ENCODE measurements at places on chromosomes 7 and 10.

DNA sequence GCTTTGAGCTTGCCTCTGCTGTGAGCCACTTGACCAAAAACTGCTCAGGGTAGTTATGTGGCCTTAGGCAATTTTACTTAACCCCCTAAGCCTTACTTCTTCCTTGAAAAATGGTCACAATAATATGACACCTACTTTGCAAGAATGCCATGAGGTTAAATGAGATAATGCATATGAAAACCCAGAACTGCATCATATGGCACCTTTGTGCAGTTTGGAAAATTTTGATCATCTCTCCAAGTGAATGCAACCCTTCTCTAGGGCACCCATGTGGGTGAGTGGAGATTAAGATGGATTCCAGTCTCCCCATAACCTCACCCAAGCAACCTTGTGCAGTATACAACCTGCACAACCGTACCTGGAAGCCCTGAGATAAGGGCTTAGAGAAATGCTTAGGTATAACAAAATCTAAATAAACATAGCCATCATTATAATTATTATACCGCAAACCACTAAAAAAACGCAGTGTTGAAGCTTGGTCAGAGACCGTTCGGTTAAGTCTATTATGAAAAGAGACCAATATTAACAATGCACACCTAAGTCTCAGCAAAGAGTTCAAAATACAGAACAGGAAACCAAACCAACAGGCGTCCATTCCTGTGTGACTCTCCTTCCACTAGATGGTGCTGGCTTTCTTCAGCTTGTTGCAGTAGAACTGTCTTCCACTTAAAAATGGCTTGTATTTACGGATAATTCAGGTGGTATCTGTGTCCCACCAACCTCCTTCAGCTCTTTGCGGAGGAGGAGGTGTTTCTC is 21.0 kb upstream of the ASB15 start:
- DNase-seq: peak; percentile 14

DNA sequence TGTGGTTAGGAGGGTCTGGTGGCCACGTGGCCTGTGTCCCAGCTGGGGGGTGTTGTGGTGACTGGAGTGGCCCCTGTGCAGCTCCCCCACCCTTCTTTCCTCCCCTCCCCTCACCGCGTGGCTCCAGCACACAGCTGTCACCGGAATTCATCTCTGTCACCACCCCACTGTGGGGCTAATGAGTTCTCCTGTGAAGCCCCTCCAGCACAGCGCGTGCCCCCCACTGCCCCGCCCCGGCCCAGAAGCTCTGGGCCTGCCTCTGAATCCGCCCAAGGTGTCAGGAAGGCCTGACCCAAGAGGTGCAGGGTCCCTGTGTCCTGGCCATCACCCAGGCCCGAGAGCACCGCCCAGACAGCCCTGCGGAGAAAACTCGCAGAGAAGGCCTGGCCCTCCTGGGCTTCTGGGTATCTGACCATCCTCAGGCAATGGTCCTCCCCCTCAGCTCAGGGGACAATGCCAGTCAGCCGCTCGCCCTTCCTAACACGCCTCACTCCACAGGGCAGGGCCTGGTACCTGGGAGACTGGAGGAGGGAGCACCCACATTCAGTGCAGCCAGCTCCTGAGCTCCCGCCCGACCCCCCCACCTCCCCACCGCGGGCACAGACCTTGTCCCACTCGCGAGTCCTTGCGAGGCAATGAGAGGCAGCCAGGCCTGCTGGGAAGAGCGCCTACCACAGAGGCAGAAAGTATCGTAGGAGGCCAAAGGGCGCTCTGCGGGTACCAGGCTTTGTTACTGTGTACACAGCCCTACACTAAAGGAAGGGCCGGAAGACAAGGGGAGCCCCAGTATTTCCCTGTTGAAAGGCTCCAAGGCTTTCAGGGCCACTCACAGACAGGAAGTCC is 38.2 kb downstream of the GBX1 start:
- no peak for DNase-seq

DNA sequence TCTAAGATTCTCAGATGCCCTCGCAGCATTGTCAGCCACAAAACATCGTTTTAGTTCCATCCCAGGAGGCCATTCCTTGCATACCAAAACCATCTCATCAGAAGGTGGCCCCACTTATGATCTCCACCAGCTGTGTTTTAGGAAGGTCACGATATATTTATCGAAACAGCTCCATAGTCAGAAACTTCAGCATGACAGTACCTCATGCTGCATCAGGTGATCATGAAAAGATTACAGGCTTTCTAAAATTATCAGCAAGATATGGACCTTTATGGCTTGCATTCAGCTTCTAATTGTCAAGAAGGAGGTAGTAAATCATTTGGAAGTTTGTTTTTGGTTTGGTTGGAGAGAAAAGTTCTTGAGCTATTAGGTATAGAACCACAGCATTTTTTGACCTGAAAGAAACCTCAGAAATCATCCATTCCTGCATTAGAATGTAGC is 20.0 kb downstream of the JAZF1 start:
- peak; percentile 87 for DNase-seq

DNA sequence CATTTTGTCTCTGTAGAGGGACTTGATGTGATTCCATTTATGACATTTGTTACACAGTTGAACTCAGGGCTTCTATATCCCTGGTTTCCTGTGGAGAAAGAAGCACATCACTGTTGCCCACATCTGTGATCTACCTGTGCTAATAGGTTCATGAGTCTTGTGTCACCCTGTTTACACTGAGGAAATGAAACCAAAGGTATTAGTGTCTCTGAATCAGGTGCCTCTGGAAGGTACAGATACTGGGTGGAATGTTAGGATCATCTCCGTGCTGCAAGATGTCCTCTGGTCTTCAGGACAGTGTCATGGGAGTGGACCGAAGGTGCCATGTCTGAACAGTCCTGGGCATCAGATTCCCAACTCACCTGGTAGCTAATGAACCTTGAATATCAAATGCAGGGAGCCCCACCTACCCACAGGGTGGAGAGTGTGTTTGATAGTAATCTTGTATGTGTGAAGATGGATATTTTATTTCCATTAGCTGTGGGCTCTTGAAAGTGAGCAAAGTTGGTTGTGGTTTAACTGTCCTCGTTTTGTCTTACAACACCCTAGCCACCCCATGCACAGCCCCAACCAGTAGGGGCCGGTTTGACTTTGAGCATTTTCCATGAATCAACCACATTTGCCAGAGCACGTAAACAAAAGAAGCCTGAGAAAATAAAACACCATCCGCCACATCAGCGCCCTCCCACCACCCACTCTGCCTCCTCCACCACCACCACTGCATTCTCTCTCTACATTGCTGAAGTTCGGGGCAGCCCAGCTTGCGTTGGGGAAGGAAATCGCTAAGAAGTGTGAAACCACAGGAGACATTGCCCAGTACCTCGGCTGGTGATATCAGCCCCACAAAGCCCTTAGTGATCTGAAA is 40.7 kb downstream of the TARP start:
- DNase-seq: peak; percentile 27

GRCh38 chr10:102120142-102120990 is at the start of gene LDB1:
LDB1 (minus strand) TSS chr10:102120368; CDS start chr10:102120110, 258 bp downstream.
- peak; percentile 88 for DNase-seq

GRCh38 chr10:76649723-76650127 is 987.9 kb downstream of the KCNMA1 start:
- peak; percentile 80 for DNase-seq

DNA sequence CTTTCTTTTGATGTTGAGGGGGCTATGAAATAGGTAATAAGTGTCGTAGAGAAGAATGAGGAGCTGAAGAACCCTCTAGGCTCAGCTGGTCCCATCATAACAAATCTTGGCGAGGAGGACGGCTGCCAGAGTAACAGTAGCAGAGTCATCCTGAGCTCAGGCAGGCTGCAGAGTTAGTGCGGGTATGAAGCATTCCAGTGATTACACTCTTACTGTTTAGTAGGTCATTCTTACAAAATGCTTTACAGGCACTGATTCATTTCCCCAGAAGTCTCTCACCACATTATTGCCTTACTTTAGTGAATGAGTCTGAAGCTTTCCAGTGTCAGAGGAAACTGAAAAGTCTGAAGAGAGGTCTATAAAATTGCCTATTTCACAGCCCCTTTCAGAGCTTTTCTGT is 43.9 kb upstream of the GPR158 start:
- peak; percentile 19 for DNase-seq

DNA sequence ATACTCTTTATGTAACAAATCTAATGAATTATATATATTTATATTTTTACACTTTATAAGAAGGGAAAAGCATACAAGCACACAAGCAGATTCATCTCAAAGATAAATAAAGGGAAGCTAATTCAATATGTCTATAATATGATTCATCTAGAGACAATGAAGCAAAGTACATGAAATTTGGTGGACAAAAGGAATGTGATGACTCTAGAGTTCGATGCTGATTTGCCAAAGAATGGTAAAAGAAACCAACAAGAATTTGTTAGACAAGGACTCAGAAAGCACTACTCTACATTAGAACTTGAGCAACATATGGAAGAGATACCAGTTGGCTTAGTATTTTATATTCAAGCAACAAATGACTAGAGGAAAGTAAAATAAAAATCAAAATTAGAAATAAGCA is 536.5 kb upstream of the TEX47 start:
- DNase-seq: peak; percentile 68

- no peak for DNase-seq
Measured at GRCh38 chr10:75809003-75809402, 377.6 kb downstream of the LRMDA start.

GRCh38 chr10:17974505-17974904 is 22.8 kb downstream of the SLC39A12 start:
- no peak for DNase-seq

DNA sequence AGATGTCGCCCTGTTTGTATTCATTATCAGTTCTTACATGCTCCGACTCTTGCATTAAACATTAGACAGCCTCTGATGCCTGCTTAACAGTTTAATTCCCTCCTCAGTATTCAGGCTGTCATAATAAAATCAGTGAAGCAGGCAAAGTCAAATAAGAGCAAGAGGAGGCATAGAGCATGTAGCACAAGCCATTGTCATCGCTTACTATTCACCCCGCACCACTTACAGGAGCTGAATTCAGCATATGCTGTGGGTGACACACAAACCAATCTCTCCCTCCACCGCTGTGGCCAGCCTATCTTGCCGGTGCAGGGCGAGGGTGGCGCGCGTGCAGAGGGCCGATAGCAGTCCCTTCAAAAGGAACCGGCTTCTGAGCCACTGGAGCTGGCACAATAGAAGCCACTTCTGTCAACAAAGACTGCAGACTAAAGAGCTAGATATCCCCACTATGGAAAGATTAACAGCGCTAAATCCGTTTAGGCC is 433.2 kb upstream of the MGMT start:
- DNase-seq: no peak

DNA sequence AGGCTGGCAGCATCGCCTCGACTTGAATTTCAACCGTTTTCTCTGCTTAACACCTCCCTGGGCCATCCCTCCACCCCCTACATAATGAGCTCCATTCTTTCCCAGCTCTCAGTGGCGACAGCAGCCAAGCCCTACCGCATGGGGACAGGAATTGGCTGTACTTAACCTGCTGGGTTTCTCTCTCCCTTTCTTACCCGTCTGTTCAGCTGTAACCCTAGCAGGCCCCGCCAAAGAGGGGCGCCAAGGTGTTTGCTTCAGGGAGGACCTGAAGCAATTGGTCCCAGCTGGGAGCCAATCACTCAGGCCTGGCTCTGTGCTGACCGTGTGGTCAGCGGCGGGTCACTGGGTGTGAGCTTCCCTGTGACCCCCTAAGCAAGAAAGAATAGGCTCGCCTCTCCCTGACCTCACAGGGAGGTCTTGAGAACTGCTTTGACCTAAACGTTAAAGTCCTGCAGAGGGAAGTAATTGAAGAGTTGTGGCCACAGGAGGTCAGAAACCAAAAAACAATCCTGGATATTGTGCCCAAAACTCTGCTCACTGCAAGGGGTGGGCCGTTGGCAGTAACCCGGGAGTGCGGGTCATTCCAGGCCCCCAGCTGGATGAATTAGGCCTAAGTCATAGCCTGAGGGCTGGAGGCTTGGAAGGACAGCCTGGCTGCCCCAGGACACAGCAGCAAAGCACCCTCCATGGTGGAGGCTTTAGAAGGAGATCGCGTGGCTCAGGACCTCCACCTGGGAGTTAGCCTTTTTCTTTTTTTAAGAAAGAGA is 114.6 kb downstream of the ITIH5 start:
- DNase-seq: no peak

DNA sequence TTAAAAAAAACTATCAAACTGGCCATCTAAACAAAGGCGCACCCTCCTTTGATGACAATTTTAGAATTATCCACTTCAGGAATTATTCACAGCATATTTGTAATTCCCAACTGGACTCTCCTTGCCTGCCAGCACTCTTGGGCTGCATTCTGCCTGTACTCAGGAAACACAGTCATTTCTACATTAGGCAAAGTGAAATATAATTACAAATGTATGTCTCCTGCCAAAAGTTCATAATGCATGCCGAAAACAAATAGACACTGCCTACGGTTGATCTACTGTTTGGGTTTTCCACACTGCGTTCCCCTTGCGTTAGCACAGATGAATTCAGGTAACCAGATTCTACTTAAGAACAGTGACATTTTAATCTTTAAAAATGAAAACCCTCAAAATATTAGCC is 1.9 kb downstream of the HGF start:
- DNase-seq: peak; percentile 48

DNA sequence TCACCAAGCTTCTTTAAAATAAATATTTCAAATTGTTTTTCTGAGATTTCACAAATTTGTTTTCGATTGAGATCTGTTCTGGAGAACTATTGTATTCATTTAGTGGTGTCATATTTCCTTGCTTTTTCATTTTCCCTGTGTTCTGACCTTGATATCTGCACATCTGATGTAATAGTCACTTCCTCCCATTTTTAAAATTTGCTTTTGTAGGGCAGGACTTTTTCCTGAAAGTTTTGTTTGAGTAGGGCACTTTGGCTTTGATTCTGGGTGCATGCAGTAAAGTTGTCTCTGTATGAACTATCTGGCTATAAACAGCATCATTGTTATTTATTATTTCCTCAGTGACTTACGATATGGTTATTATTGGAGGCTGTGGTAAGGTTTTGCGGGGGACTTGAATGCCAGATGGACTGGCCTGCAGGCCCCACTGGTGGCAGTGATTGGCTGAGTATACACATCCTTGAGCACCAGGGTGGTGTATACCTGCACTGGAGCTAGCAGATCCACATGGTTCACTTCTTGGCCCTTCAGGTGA is 83.6 kb downstream of the CSTF2T start:
- no peak for DNase-seq

All from fibroblast of skin of right biceps (primary cell).